ENCODE measurements at places on chromosomes 4 and X.

DNA sequence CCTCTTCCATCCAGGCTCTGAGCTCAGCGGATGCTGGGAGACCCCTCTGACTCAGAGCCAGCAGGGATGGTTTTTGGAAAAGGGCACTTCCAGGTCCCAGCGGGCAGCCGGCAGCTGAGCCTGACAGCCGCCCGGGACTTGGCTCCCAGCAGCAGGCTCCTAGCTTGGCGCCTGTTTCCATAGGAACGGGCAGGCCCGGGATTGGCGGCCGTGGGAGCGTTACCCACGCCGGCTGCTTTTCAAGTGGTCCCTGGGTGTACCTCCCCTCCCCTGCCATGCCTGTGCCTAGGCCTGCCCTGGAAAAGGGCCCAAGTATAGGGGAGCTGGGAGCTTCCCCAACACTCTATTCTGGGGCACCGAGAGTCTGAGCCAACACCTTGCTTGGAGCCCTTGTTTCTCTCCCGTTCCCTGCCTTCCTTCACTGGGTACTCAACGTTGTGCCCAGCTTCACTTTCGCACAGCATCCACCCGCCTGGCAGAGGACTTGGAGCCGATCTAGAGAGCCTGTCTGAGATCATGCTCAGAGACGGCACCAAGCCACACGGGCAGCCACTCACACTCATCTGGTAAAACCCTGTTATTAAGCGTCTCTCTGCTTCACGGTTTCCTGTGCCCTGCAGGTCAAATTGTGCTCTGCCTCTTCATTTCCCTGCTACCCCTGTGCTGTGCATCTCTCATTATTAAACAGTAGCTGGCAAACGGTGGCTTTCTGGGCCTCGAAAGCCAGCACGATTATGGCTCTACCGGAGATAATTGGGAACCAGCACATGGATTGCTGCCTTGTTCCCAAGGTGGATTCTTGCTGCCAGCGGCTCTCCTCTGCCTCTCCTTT lies 521.5 kb downstream of the BCOR start:
- DNase-seq: no peak

- no peak for DNase-seq
These were observed 99.2 kb downstream of the SORCS2 start for GRCh38 chr4:7291372-7292114.

DNA sequence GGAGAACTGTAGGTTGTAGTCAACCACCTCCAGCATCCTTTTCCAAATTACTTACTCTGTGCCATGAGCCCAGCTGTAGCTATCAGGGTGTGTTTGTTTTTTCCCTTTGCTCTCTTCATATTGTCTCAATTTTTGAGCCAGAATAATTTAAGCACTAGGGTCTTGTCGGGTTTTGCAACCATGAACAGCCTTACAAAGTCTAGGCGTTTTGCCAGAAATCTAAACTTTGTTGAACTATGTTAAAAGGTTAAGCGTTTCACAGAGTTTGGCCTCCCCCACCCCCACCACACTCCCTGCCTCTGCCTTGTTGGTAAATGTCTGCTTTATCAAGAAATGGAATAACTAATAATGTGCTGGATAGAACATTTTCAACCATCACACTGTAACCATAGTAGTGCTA lies 190.6 kb upstream of the TTC29 start:
- peak; percentile 19 for DNase-seq

GRCh38 chr4:53436251-53436650 lies 58.8 kb downstream of the FIP1L1 start:
- DNase-seq: no peak

DNA sequence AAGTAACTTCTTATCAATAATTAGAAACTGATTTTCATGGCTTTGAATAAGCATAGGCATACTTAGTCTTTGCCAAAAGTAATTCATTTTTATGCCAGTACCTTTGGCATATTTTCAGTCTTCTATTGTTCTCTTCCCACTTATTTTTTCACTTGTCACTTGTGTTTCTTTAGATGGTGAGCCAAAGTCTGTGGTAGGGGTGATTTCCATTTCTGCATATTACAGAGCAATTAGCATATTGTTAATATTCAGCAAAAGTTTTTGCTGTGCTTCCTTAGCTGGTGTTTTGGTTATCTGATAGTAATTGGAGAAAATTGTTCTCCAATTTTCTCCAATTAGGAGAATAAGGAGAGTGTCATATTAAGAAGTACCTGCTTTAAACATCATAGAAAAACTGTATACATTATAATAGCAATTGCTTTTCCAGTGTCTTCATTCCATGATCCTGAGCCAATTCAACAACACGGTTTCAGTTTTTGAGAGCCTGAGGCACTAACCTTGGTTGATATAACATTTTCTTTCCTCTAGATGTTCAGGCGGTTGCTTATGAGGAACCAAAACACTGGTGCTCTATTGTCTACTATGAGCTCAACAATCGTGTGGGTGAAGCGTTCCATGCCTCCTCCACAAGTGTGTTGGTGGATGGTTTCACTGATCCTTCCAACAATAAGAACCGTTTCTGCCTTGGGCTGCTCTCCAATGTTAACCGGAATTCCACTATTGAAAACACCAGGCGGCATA lies 64.7 kb downstream of the SMAD1 start:
- no peak for DNase-seq

DNA sequence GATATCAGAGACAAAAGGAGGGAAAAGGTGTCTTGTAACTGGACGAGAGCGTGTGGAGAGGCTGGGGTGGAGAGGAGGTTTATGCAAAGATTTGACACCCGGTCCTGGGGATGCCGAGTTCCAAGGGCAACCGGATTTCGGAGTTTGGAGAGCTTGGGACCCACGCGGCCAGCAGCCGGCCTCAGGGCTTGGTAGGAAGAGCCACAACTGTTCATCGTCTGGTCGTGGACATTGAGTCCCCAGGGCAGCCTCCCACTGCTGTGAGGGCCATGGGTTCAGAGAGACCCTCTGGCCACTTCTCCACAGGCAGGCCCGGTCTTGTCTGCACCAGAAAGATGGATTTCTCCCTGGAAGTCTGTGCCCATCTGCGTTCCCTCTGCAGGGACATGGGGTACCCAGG lies 46.8 kb downstream of the SHOX start:
- no peak for DNase-seq

- DNase-seq: no peak
These were observed 115.3 kb upstream of the TRPC5 start for GRCh38 chrX:112197840-112198239.

- DNase-seq: no peak
These were observed 11.0 kb downstream of the SH3BP2 start for GRCh38 chr4:2803624-2804448.
